Stimulated activated CD8-positive, alpha-beta memory T cell treated with anti-CD3 and anti-CD28 coated beads, Interleukin-4, amount 100 ng/mL, for 24 hours (primary cell): ENCODE measurements at places on chromosomes 3 and 15.

DNA sequence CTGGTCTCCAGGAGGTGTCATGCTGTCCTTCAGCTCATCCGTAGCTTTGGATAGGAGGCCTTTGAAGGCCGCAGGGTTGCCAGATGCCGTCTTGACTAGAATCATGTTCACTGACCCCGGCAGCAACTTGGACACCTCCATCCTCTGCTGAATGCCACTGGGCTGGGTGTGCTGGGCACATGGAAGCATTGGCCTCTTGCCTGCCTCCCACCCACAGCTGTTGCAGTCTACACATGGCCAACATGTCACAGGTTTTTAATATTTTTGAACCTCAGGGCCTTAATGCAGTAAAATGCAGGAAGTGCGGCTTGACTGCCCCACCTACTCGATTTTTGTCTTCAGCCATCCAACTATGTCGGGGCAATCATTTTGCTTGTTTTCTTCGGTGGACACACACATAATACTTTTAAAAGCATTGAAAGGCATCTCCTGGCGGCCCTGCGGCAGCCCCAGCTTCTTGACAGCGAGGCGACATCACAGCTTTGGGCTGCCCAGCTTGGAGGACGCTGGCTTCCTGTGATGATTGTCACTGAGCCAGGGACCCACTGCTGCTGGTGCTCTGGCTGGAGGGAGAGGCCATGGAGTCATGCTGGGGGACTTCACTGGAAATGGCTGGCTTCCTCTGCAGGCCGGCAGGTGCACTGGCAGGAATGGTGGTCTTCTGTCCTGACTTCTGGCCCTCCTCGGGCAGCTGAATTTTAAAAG, 31.6 kb upstream of the ACAD9 start:
- DNase-seq, result no peak

DNA sequence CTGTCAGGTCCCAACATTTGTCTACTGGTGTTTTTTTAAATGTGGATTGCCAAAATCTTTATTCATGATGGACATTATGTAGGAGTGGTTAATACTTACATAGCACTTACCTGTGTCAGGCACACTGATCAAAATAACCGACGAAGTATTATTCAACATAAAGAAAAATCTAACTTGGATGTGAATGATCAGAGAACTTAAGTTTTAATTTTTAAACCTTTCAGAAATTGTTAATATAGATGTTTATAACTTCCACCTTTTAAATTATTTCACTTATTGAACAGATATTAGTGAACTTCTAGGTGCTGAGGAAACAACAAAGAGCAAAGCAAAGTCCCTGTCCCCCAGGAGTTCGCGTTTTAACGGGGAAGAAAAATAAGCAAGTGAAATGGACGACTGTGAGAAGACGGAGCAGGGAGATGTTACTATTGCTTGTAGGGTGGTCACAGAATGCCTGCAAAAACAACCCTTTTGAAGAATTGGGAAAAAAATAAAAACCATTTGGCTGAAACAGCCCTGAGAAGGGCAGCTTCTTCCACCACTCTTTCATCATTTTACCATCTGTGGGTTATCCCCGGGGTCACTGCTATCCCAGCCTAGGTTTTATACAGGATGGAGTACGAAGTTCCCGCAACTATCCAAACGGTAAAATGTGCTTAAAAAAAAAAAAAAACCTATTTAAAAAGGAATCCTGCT, 915 bp upstream of the APH1B start:
- DNase-seq, result no peak

GRCh38 chr3:52890735-52891134, 6.6 kb downstream of the STIMATE start:
- DNase-seq, result no peak

DNA sequence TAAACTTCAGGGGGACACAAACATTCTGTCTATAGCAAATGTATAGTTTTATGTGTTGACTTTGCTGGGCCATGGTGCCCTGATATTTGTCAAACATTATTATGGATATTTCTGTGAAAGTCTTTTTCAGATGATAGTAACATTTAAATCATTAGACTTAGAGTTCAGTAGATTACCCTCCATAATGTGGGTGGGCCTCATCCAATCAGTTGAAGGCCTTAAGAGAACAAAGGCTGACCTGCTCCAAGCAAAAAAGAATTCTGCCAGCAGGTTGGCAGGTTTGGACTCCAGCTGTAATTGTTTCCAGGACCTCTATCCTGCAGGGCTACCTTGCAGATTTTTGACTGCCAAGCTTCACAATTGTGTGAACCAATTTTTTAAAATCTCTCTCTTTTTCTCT, 1250.9 kb downstream of the ROBO1 start:
- no peak for DNase-seq

DNA sequence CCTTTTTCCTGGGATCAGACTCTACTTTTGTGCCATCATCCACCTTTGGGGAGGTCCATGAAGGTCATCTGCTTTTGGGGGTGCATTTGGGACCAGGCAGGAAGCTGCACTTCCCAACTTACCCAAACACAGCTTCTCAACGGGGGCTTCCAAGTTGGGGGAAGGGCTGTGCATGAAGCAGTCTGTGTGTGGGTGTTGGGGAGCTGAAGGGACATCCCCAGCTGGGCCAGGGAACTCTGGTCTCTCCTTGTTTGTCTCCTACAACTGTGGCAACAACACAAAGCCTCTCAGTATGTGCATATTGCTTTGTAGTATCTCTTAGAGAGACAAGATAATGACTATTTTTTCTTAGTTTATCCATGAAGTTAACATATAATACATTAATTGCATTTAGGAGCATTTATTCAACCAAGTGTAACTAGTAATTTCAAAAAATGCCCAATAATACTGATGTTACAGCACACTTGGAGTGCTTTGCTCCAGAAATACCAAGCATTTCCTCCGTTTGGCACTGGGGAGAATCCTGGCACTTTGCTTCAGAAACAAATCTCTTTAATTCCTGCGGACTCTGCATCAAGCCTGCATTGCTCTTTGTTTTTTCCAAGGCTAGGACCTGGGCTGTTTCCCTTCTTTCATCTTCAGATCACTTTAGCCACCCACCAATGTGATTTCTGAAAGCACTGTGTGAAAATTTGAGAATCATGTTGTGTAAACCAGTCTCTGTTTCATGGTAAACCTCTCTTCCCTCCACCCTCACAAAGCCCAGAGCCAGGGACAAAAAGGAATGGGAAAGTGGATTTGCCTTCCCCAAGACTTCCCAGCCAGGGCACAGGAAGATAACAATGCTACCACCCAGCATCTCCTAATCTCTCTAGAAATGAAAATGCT, 126.2 kb upstream of the PFN2 start:
- DNase-seq, result no peak

GRCh38 chr3:152374262-152374990, 105.7 kb downstream of the MBNL1 start:
- DNase-seq, result no peak

- DNase-seq, result no peak
Observed at GRCh38 chr3:72334681-72335457, 513.4 kb downstream of the SHQ1 start.

- DNase-seq, result no peak
Observed at GRCh38 chr3:64650096-64650622, 37.6 kb downstream of the ADAMTS9 start.

- no peak for DNase-seq
Observed at GRCh38 chr3:187833799-187834578, 88.7 kb upstream of the BCL6 start.

GRCh38 chr3:123278446-123278845, 76.7 kb downstream of the SEC22A start:
- DNase-seq, result no peak

DNA sequence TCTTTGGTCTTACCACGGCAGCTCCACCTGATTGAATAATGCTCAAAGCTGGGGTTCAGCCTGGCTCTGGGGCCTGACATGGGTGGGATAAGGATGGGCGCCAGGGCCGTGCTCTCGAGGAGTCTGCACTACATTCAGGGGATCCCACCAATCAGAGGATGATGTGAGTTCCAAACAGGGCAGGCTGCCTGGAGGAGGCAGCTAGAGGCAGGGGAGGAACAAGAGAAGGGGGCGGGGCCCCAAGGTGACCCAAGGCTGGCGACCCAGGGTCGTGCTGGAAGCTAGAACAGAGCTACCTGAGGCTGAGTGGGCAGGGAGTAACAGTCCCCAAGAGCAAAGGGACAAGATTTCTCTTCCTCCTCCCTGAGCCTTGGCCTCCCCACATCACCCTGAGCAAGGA, 56.1 kb downstream of the PCSK6 start:
- DNase-seq, result no peak

DNA sequence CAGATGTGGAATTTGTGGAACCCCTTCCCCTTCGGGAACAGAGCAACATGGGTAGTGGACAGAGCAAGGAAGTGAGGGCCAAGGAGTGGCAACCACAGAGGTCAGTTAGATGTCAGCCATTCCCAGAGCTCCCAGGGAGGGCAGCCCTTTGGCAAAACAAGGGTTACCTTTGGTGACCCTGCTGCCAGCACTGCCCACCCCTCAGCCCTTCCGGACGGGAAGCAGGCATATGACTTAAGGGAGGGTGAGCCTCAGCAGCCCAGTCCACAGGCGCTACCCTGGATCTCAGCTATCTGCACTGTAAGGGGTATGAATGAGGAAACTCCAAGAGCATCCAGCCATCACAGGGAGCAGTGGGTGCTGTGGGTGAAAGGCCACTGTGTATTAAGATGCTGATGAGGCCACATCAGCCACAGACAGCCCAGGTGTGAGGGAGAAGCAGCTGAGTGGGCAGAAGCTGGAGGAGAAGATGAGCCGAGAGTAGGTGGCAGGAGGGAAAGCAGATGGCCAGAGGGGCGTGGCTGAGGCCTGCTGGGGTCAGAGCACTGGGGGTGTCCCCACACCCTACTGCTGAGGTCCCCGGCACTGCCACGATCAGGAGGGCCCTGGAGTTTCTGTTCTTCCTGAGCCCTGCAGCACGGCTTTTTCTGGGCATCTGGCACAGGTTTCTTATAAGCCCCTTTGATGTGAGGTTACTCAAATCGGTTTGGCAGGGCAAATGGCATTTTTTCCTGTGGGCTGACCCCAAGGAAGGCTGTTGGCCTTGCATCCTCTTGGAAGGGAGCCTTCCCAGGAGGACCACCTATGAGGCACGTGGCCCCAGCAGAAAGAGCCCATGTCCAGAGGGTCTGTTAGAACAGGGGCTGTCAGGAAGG, 6.2 kb downstream of the PLA2G4D start:
- DNase-seq, result no peak

DNA sequence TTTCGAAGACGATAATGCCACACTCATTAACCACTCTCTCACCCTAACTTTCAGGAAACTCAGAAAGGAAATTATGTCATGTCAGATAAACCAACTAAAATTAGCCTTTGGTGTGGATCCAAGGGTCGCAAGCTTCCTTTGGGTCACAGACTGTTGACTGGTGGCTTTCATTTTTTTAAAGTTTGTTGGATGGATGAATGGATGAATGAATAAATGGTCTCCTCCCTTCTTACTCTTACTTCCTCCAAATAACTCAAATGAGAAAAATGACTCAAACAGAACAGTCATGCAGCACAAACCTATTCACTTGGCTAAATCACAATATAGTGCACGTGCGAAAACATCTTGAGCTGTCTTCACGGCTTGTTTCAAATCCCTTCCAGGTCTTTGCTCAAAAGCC, 82.9 kb upstream of the HACD2 start:
- DNase-seq, result no peak
